B cell (primary cell): ENCODE measurements at places on chromosomes 16 and 17.
A peak's percentile ranks its signal among the peaks of the same experiment; 100 is the strongest.

DNA sequence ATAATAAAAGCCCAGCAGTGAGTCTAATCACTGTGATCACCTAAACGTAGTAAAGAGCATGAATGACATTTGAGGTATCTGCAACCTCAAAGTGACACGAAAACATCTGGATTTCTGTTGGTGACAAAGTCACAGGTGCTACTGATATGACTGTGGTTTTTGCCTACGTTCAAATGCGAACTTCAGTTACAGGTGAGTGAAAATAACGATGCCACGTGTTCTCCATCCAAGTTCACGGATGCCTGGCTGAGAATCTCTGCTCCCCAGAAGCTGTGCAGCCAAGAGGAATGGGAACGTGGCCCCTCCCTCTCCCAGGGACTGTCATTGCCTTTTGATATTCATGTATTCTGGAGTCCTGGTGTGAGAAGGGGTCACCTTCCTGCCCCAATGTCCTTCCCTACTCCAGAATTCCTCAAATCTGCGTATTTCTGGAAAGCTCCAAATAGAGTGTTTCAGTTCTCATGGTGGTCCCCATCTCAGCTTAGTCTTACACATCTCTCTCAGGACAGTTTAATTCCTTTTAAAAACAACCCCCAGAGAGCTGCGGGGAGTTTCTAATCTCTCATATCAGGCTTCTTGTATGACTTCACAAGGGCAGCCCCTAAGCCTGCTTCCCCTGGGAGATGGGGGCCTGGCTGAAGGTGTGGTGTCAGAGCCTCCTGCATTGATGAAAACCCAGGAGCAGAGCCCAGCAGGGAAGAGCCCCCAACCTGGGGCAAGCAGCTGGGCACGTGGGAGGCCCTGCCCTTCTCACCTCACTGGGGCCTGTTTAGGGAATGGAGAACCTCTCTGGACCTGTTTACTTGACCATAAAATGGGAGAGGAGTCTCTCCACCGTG lies 25.8 kb downstream of the PIK3R5 start:
- peaks cover 4% of the 10 kb centered on the region for H3K36me3 ChIP-seq
- no peak overlapping the region for H3K4me3 ChIP-seq
- peak overlapping the region; percentile 42 for H3K27ac ChIP-seq
- no peaks in the 10 kb centered on the region for H3K27me3 ChIP-seq

GRCh38 chr17:47200325-47200664 lies 8.9 kb upstream of the MYL4 start:
- H3K4me1 ChIP-seq: peaks cover 45% of the 10 kb centered on the region
- H3K27me3 ChIP-seq: no peaks in the 10 kb centered on the region
- H3K36me3 ChIP-seq: no peaks in the 10 kb centered on the region
- peak overlapping the region; percentile 90 for H3K27ac ChIP-seq
- DNase-seq: no peak

DNA sequence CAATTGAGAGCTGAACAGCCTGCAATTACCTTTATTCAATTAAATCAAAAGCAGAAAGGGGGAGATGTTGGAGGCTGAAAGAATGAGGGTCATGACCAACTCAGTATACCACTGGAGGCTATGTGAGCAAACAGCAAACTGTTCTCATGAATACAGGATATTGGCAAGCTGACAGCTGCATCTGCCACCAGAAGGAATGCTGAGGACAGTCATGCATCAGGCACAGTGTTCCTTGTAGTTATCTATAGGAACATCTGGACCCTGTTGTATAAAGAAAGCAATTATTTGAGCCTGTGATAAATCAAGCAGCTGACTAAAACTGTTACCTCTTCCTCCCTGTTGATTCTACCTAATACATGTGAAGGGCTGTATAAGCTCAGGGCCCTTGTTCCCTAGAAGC lies 2064.6 kb downstream of the TP53TG3F start:
- no peak overlapping the region for H3K4me3 ChIP-seq
- H3K4me1 ChIP-seq: no peaks in the 10 kb centered on the region
- H3K36me3 ChIP-seq: no peaks in the 10 kb centered on the region
- no peaks in the 10 kb centered on the region for H3K27me3 ChIP-seq

- H3K4me3 ChIP-seq: no peak overlapping the region
- peaks cover 15% of the 10 kb centered on the region for H3K4me1 ChIP-seq
- H3K27me3 ChIP-seq: peaks cover 16% of the 10 kb centered on the region
- no peak for DNase-seq
- no peak overlapping the region for H3K27ac ChIP-seq
- no peaks in the 10 kb centered on the region for H3K36me3 ChIP-seq
These were observed 37.5 kb downstream of the OTOA start for GRCh38 chr16:21701271-21701670.

- DNase-seq: no peak
- no peaks in the 10 kb centered on the region for H3K36me3 ChIP-seq
- no peak overlapping the region for H3K4me3 ChIP-seq
These were observed 2.5 kb upstream of the MT1X start for GRCh38 chr16:56679818-56680217.

GRCh38 chr17:81412490-81413093 lies 17.3 kb downstream of the BAHCC1 start:
- no peaks in the 10 kb centered on the region for H3K27me3 ChIP-seq
- peak overlapping the region; percentile 28 for H3K4me3 ChIP-seq
- DNase-seq: peak; percentile 64
- H3K27ac ChIP-seq: no peak overlapping the region

GRCh38 chr17:27496005-27496404 lies 39.8 kb downstream of the KSR1 start:
- no peak overlapping the region for H3K4me3 ChIP-seq
- H3K4me1 ChIP-seq: peaks cover 19% of the 10 kb centered on the region
- H3K27ac ChIP-seq: no peak overlapping the region
- DNase-seq: no peak

GRCh38 chr16:54987081-54987480 lies 56.4 kb downstream of the IRX5 start:
- H3K27ac ChIP-seq: no peak overlapping the region
- DNase-seq: no peak
- H3K4me1 ChIP-seq: no peaks in the 10 kb centered on the region
- H3K27me3 ChIP-seq: no peaks in the 10 kb centered on the region
- H3K4me3 ChIP-seq: no peak overlapping the region

- no peaks in the 10 kb centered on the region for H3K36me3 ChIP-seq
- H3K27ac ChIP-seq: no peak overlapping the region
- H3K4me3 ChIP-seq: peak overlapping the region; percentile 60
- H3K4me1 ChIP-seq: peaks cover 15% of the 10 kb centered on the region
These were observed 571 bp downstream of the TIMP2 start for GRCh38 chr17:78924481-78925151.

GRCh38 chr16:303760-304505 lies 21.0 kb downstream of the PDIA2 start:
- H3K27me3 ChIP-seq: no peaks in the 10 kb centered on the region
- DNase-seq: peak; percentile 35
- peaks cover 30% of the 10 kb centered on the region for H3K36me3 ChIP-seq
- no peak overlapping the region for H3K27ac ChIP-seq

DNA sequence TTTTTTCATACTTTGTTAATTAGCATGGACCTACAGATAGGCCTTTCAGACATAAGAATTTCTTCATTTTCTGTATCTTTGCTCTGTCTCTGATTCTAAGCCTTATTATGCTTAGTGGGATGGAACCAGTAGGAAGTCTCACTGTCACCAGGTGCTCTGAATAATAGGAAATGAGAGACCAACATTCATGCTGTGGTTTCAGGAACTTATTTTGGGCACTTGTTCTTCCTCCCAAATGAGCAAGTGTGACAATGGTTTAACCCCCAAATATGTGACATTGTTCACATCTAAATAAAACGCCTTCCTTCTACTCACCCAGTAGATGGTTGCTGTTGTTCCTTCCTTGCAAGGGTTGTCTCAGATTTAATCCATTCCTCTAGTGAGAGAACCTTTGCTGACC lies 100.2 kb downstream of the SYCE1L start:
- peaks cover 21% of the 10 kb centered on the region for H3K4me1 ChIP-seq
- DNase-seq: peak; percentile 4
- no peak overlapping the region for H3K4me3 ChIP-seq

DNA sequence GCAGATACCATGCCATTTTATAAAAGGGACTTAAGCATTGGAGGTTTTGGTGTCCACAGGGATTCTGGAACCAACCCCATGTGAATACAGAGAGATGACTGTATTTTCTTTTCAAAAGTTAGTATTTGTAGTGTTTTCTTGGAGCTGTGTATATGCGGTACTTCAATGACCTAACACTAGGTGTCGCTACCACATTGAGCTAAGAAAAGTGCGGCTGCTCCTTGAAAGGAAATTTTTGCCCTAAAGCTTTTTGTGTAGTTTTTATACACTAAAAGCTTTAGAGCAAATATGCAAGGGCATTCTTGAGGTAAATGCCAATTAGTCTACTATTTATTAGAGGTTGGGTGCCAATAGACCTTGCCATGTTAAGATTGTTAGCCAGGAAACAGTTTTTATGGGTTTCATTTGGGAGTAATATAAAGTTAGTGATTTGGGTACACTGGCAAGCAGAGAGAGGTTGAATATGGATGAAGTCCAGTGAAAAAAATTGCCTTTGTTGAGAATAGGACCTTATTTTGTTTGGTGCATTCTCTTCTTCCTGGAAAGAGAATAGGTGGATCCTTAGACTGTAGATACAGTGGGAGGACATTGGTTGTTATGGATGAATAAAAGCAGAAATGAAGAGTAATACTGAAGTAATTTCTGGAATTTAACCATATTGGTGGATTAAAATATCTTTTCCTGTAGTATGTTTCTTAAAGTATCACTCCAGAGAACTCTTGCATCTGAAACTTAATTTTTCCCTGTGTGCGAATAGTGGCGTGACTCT lies 43.3 kb downstream of the BCAS3 start:
- no peak overlapping the region for H3K27ac ChIP-seq
- H3K4me1 ChIP-seq: peaks cover 3% of the 10 kb centered on the region
- H3K27me3 ChIP-seq: no peaks in the 10 kb centered on the region
- H3K36me3 ChIP-seq: no peaks in the 10 kb centered on the region
- DNase-seq: peak; percentile 68

DNA sequence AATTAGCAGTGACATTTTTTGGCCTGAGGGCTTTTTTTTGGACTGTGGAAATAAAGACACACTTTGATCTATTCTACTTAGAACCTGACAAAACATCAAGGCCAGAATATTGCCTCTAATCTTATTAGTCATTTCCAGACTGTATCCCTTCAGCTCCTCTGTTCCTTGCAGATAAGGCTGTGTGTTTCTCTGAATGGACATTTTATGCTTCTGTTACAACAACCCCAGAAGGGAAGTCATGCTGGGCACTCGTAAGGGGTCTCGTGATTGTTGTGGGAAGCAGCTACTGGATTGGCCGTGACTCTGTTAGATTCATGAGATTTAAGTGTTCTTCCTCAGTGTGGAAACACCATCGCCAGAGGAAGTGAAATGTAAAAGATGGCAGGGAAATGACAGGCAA lies 31.6 kb upstream of the HS3ST2 start:
- H3K4me1 ChIP-seq: no peaks in the 10 kb centered on the region
- no peak for DNase-seq
- H3K27me3 ChIP-seq: no peaks in the 10 kb centered on the region
- no peaks in the 10 kb centered on the region for H3K36me3 ChIP-seq
- no peak overlapping the region for H3K27ac ChIP-seq
- no peak overlapping the region for H3K4me3 ChIP-seq

DNA sequence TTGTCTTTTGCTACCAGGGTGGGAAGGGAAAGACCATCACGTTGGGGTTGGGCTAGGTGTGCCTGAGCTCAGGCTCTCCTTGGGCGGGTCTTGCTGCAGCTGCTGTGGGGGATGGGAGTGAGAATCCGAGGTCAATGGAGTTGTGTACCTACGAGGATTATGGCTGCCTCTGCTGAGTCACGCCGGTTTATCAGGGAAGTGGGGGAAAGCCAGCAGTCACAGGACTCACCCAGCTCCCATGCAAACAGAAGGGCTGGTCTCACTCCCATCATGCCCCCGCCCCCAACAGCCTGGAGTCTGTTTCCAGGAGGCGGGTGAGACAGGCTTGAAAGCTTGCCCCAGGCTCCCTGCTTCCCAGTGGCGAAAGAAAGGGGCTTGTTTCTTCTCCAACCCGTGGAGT lies 1259.0 kb upstream of the GOT2 start:
- H3K4me1 ChIP-seq: no peaks in the 10 kb centered on the region
- no peak overlapping the region for H3K4me3 ChIP-seq
- no peaks in the 10 kb centered on the region for H3K36me3 ChIP-seq

- DNase-seq: no peak
- peaks cover 45% of the 10 kb centered on the region for H3K4me1 ChIP-seq
- no peaks in the 10 kb centered on the region for H3K27me3 ChIP-seq
- no peak overlapping the region for H3K4me3 ChIP-seq
These were observed 2.8 kb downstream of the DBNDD1 start for GRCh38 chr16:90016339-90016950.

DNA sequence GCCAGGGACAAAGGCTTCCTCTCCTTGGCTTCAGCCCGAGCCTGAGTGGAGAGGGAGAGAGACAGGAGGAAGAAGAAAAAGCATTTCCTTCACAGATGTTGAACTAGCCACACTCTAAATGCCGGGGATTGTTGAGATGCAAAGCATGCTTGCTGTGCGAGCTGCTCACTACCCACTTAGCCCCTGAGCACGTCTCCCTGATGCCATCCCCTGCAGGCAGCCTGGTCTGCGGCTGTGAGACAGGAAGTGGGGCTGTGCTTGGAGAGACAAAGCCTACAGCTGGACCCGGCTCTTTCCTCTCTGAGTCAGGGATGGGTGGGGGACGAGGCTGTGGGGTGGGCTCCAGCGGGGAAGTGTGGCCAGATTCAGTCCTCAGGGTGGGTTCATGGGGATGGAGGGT lies 13.7 kb downstream of the WNT9B start:
- no peaks in the 10 kb centered on the region for H3K36me3 ChIP-seq
- H3K27ac ChIP-seq: no peak overlapping the region
- no peak for DNase-seq
- H3K4me3 ChIP-seq: no peak overlapping the region

DNA sequence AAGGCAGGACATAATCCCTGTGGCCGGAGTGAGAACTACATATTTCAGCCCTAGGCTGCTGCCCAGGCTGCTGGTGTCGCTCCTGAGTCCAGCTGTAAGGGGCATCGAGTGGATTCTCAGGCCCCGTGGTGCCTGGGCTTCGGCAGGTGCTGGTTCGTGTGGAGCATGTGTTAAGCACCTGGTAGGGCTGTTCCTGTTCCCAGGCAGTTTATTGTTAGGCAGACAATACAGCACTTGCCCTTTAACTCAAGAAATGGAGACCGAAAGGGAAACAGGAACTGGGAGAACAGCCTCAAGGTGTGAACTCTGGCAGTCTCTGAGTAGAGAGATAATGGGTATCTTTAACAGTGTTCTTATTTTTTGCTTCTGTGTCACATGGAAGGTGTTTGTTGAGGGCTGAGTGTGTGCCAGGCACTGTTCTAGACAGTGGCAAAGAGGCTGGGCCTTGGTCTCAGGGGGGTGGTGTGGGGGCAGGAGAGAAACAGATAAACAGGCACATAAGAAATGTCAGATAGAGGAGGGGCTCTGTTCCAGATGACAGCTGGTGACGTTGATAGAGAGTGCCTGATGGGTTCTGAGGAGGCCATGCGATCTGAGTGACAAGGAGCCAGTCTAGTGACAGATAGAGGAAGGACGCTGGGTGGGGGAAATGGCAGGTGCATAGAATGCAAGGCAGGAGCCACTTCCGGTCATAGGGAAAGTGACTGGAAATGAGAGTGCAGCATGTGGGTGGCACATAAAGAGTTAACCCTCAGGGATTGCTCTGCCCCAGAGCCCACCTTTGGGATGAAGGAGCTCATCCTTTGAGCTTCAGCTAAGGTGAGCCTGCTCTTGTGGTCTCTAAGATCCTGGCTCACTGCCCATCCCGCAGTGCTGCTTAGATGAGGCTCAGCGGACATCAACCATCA lies 33.8 kb downstream of the EPN2 start:
- no peaks in the 10 kb centered on the region for H3K36me3 ChIP-seq
- H3K4me1 ChIP-seq: peaks cover 27% of the 10 kb centered on the region
- no peak overlapping the region for H3K27ac ChIP-seq
- peak; percentile 71 for DNase-seq
- H3K4me3 ChIP-seq: no peak overlapping the region

GRCh38 chr16:13236308-13236707 lies 334.9 kb downstream of the SHISA9 start:
- DNase-seq: no peak
- no peaks in the 10 kb centered on the region for H3K4me1 ChIP-seq
- H3K36me3 ChIP-seq: no peaks in the 10 kb centered on the region
